ENCODE measurements at places on chromosomes 11 and 22.

DNA sequence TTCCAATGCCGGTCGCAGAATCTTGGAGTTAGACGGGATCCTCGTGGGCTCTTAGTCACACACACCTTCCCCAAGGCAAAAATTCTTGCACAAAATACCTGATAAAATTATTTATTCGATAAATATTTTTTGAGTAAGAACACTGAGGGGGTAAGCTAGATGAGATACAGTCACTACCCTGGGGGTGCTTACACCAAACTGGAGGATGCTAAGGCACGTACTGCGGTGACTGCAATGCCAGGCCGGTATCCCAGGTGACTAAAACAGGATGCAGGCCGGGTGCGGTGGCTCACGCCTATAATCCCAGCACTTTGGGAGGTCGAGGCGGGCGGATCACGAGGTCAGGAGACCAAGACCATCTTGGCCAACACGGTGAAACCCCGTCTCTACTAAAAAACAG is 1.7 kb upstream of the MRTFA start:
- DNase-seq = no peak

DNA sequence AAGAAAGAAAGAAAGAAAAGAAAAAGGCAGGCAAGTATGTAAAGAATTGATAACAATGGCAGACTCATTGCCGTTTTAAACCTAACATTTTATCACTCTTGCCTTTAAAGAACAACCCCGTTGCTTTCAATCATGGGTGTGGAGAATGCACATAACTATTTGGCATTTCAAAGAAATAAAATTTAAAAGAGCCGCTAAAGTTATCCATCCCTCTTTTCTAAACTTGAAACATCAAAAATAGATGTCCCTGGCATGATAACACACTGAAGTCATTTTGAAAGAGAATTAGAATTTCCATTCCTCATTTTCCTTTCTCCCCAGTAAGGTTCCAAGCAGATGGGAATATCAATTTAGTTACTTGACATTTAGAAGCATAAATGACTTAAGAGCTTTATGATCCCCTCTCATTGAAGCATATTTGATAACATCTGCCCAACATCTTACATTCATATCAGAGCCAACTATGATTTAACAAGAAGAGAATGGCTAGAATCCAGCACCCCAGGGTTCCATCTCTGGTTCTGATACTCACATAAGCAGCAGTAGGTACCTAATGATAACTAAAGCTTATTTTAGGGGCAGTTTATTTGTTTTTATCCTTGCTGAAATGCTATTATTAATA is 529.6 kb upstream of the LRRC4C start:
- no peak for DNase-seq

- DNase-seq = no peak
Measured at GRCh38 chr11:19330416-19330815, 89.7 kb upstream of the E2F8 start.

GRCh38 chr11:266676-267439 is 11.3 kb upstream of the NLRP6 start:
- no peak for DNase-seq

- no peak for DNase-seq
Measured at GRCh38 chr11:95337175-95337957, 106.4 kb upstream of the SESN3 start.

GRCh38 chr11:134714021-134714656 is 302.1 kb upstream of the B3GAT1 start:
- DNase-seq = no peak

DNA sequence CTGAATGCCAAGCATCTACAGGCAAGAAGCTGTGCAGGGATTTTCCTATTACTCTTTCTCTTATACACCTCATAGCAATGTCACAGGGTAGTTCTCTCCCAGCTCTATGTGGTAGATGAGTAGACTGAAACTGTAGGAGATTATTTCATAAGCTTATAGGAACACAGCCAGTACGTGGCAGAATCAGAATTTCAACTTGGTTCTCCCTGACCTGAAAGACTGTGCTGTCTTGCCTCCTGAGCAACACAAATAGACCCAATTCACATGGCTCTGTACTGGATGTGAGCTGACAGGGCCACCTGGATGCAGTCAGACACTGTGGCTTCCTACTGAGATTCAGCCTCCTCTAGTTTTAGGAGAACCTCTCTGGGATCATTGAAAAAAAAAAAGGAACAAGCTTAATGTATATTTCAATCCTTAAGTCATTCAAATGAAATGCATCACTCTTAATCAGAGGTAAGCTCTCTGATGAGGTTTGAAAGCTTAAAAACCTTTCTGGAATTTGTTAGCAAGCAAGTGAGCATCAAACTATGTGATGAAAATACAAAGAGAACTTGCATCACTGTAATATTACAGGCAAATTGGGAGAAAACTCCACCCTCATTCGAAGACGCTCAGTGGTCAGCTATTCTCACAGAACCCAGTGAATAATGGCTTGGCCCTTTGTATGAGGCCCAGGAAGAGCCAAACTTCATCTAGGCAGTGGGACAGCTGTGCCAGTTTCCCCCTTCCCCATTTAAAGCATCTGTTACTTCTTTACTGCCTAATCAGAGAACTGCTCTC is 1039.3 kb downstream of the NTM start:
- no peak for DNase-seq

DNA sequence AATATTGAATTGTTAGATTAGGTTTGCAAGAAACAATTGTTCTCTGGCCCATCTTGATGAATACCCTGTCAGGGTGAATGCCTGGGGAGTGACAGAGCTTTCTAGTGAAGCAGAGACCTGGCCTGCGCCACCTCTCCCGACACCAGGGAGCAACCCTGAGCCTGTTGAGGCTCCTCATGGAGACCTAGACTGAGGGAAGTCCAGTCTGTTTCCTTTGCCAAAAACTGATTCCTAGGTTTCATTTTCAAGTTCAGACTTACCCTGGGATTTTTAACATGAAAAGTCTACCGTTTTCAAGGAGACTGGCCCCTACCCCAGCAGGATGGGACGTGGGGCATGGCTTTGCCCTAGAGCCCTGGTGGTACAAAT is 173.7 kb upstream of the SORL1-AS1 start:
- no peak for DNase-seq

DNA sequence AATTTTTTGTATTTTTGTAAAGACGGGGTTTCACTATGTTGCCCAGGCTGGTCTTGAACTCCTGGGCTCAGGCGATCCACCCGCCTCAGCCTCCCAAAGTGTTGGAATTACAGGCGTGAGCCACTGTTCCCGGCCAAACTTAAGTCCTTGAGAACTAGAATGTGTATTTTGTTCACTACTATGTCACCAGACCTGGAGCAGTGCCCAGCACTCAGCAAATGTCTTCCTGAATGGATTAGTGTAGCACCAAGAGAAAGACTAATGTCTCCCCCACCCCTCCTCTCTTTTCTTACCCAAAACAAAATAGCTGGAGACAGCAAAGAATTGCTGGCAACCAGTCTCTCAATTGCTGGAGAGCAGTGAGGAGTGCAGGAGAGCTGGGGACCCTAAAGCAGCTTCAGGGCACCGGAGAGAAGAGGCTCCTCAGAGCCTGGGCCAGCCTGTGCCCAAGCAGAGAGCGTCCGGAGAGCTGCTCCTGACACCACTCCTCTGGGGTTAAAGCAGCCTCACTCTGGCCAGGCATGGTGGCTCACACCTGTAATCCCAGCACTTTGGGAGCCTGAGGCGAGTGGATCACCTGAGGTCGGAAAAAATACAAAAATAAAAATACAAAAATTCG is 14.9 kb downstream of the SLC25A18 start:
- no peak for DNase-seq
